ENCODE measurements at places on chromosomes 11 and 22. TPM values are rescaled to one million over a fixed set of nuclear protein-coding genes. Genes with fewer than 3 reads are reported as not detected.

KRTAP5-9 gene
- total RNA-seq, result not detected

FOLR1 gene
- not detected for total RNA-seq

- H3K36me3 ChIP-seq, result no peaks in the 10 kb centered on the region
- no peak for DNase-seq
- no peak overlapping the region for H3K27ac ChIP-seq
- peaks cover 20% of the 10 kb centered on the region for H3K4me1 ChIP-seq
- no peak overlapping the region for H3K4me3 ChIP-seq
These were observed 14.6 kb downstream of the SPECC1L start for GRCh38 chr22:24285245-24285644.

ANO1 gene
- 0.59 TPM for total RNA-seq

GRCh38 chr11:111602865-111603610, 789 bp downstream of the SIK2 start:
- peak overlapping the region; percentile 75 for H3K4me3 ChIP-seq
- H3K27me3 ChIP-seq, result no peaks in the 10 kb centered on the region
- no peaks in the 10 kb centered on the region for H3K36me3 ChIP-seq

GRCh38 chr22:21044931-21045584, 688 bp upstream of the LRRC74B start:
- H3K36me3 ChIP-seq, result no peaks in the 10 kb centered on the region
- peak; percentile 40 for DNase-seq
- H3K27ac ChIP-seq, result no peak overlapping the region
- peaks cover 10% of the 10 kb centered on the region for H3K4me1 ChIP-seq
- peak overlapping the region; percentile 33 for H3K4me3 ChIP-seq

USP2 gene
- total RNA-seq, result 6.2 TPM

- no peak for DNase-seq
- H3K4me1 ChIP-seq, result peaks cover 32% of the 10 kb centered on the region
- H3K36me3 ChIP-seq, result no peaks in the 10 kb centered on the region
- no peak overlapping the region for H3K4me3 ChIP-seq
- no peak overlapping the region for H3K27ac ChIP-seq
These were observed 783.6 kb downstream of the BRD1 start for GRCh38 chr22:49044091-49044490.

- peaks cover 22% of the 10 kb centered on the region for H3K36me3 ChIP-seq
- H3K27me3 ChIP-seq, result no peaks in the 10 kb centered on the region
- peak; percentile 85 for DNase-seq
- peaks cover 79% of the 10 kb centered on the region for H3K4me1 ChIP-seq
- peak overlapping the region; percentile 83 for H3K27ac ChIP-seq
- H3K4me3 ChIP-seq, result peak overlapping the region; percentile 32
These were observed 3.4 kb downstream of the GRK2 start for GRCh38 chr11:67269401-67270255.

SLC5A1 gene
- total RNA-seq, result not detected

DNA sequence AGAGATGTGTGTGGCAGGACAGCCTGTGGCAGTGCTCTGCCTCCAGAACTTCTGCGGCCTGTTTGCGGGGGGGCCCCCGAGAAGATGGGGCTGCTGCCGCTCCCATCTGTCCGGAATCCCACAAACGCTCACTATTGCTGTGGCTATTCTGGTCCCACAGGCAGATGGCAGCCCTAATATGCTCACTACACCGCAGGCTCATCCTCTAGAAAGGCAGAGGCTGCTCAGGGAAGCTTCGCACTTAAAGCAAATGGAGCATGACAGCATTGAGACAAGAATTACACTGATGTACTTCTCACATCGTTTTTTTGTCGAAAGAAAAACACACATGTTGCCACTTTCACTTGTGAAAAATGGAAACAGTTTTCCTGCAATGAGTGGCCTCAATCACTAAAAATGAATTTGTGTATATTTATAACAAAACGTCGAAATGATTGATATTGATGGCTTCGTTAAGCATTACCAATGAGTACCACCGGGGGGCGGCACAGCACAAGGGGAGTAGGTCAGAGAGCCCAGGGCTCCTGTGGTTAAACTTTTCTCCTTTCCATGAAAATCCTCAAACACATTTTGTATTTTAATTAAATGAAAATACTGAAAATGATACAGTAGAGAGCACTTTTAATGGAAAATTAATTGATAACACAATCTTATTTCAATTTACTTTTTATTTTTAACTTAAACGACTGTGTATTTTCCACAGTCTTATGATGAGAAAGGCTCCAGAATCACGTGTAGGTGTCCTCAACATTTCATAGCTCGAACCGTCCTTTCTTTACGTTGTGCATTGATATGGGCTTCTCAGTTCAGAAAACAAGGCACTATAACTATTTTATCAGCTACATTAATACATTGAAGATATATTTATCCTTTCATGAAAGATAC, 69.1 kb downstream of the CTTN start:
- H3K4me1 ChIP-seq, result no peaks in the 10 kb centered on the region
- H3K27me3 ChIP-seq, result no peaks in the 10 kb centered on the region
- peak; percentile 74 for DNase-seq
- no peaks in the 10 kb centered on the region for H3K36me3 ChIP-seq
- no peak overlapping the region for H3K27ac ChIP-seq

CALCA gene
- total RNA-seq, result 1.0 TPM

DNA sequence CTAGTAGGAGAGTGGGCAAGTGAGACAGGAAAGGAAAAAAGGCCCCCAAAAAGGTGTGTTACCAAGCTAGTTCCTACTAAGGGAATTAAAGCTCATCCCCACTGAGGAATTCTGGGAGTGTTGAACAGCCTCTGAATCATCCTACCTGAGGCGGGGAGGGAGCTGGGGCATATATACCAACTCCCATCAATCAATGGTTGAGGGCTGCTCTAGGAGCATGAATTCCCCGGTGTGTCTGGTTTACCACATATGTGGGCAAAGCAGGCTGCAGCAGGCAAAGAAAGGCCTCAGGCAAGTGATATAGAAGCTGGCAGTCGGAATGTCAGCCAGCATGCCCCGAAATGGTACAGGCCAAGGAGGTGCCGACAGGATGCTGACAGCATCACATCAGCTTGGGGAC, 23.6 kb upstream of the CDON start:
- no peak overlapping the region for H3K27ac ChIP-seq
- no peaks in the 10 kb centered on the region for H3K27me3 ChIP-seq
- peaks cover 8% of the 10 kb centered on the region for H3K4me1 ChIP-seq
- no peak for DNase-seq
- H3K4me3 ChIP-seq, result no peak overlapping the region
- no peaks in the 10 kb centered on the region for H3K36me3 ChIP-seq

GRCh38 chr11:117959438-117960149, 26.6 kb upstream of the IL10RA start:
- H3K27ac ChIP-seq, result no peak overlapping the region
- H3K4me3 ChIP-seq, result no peak overlapping the region
- H3K4me1 ChIP-seq, result no peaks in the 10 kb centered on the region
- DNase-seq, result no peak

- no peaks in the 10 kb centered on the region for H3K4me1 ChIP-seq
- H3K27ac ChIP-seq, result no peak overlapping the region
- H3K4me3 ChIP-seq, result no peak overlapping the region
These were observed 136.3 kb upstream of the TEAD1 start for GRCh38 chr11:12537778-12538401.

GRCh38 chr22:50145721-50146438, 24.7 kb upstream of the PANX2 start:
- no peak for DNase-seq
- no peaks in the 10 kb centered on the region for H3K27me3 ChIP-seq
- H3K36me3 ChIP-seq, result no peaks in the 10 kb centered on the region
- no peak overlapping the region for H3K27ac ChIP-seq
- H3K4me1 ChIP-seq, result no peaks in the 10 kb centered on the region

- no peaks in the 10 kb centered on the region for H3K27me3 ChIP-seq
- no peaks in the 10 kb centered on the region for H3K36me3 ChIP-seq
- no peak overlapping the region for H3K4me3 ChIP-seq
- peaks cover 17% of the 10 kb centered on the region for H3K4me1 ChIP-seq
These were observed 39.0 kb upstream of the SUSD2 start for GRCh38 chr22:24142241-24142640.

DEFB131B gene
- not detected for total RNA-seq

KDM4D gene
- 3.0 TPM for total RNA-seq

GRCh38 chr11:64768300-64768694, 8.5 kb upstream of the PYGM start:
- peaks cover 97% of the 10 kb centered on the region for H3K36me3 ChIP-seq
- H3K27me3 ChIP-seq, result no peaks in the 10 kb centered on the region
- peaks cover 45% of the 10 kb centered on the region for H3K4me1 ChIP-seq
- no peak overlapping the region for H3K4me3 ChIP-seq
- H3K27ac ChIP-seq, result no peak overlapping the region

XRCC6 gene
- total RNA-seq, result 558 TPM

TSPAN32 gene
- not detected for total RNA-seq

GRCh38 chr11:119374632-119375336, 6.7 kb downstream of the USP2 start:
- no peak overlapping the region for H3K4me3 ChIP-seq
- H3K36me3 ChIP-seq, result no peaks in the 10 kb centered on the region
- no peak overlapping the region for H3K27ac ChIP-seq
- no peaks in the 10 kb centered on the region for H3K27me3 ChIP-seq

DNA sequence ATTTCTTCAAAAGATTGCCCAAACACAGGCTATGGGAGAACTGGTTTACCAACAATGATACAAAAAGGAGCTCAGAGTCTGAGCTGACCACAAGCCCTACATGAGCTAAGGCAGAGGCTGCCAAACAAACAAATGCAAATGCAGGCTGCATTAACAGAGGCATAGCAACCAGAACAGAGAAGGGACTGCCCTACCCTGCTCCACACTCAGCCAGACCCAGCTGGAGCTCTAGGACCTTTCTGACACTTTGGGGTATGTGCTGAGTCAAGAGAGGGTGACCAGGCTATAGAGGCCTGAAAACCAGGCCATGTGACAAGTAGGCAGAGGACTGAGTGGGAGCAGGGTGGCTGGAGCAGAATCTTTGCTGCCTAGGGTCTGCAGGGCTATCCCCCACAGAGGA, 17.8 kb upstream of the P2RY2 start:
- no peaks in the 10 kb centered on the region for H3K4me1 ChIP-seq
- H3K4me3 ChIP-seq, result no peak overlapping the region
- no peaks in the 10 kb centered on the region for H3K36me3 ChIP-seq

HBD gene
- total RNA-seq, result not detected
